ENCODE measurements at places on chromosomes 12 and 14.

GRCh38 chr12:97628962-97629361 is 166.4 kb downstream of the RMST start:
- no peak for DNase-seq

DNA sequence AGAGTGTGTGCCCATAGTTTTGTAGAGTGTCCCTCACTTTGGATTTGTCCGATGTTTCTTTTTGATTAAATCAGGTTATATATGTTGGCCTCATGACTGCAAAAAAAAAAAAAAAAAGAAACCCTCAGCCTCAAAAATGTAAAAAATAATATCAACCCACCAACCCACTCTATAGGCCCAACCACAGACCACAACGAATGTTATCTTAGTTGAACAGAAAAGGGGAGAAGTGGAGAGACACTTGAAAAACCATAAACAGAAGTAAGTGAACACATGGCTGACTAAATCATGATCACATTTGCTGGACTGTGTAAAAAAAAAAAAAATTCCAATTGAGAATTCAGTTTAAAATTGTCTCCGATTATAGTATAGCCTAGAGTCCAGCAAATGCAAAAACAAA is 45.5 kb upstream of the ST8SIA1 start:
- no peak for DNase-seq

- no peak for DNase-seq
Observed at GRCh38 chr12:11075642-11076041, 13.5 kb upstream of the TAS2R46 start.

GRCh38 chr14:27270716-27271115 is 672.9 kb upstream of the NOVA1 start:
- DNase-seq: no peak

DNA sequence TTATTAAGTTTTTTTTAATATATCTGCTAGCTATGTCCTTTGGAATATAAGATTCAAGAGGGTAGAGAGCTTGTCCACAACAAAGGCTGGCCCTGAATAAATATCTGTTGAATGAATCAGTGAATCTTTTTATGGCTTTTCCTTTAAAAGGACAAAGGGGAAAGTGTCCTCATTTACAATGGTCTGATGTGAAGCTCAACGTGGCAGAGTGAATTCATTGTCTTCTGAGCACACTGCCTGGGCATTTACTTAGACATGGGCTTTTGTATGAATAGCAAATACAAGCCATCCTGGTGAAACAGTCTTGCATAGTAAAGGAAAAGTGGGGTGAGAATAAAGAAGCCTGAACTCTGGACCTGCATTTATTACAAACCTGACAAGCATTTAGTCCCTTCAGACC is 201.2 kb downstream of the NELL2 start:
- DNase-seq: no peak

DNA sequence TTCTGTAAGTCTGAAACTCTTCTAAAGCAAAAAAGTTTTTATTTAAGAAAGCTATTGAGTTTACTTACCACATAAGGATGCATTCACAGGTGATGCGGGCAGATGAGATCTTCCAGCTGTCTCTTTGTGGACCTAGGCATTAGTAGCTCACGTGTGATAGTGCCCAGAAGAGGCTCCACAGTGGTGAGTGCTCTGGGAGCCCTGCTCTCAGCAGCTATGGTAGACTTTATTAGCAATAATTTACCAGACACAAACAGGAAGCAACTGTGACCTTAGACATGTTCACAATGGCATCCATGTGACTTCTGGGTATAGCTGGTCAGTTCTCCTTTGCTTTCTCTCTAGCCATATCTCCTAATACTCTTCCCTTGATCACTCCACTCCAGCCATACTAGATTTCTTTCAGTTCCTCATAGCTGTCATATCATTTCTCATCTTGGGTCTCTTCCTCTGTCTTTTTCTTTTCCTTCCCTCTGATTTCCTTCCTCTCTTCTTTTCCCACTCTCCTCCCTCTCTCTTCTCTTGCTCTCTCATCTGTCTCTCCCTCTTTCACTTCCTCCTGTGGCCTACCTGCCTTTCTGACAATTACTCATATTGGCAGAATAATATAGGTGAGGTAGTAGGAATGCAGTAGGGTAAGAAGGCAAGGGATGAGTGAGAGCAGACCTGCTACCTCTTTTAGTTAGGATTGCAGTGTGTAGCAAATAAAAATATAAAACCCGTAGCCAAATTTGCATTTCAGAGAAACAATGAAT is 75.2 kb upstream of the SCAF11 start:
- no peak for DNase-seq

DNA sequence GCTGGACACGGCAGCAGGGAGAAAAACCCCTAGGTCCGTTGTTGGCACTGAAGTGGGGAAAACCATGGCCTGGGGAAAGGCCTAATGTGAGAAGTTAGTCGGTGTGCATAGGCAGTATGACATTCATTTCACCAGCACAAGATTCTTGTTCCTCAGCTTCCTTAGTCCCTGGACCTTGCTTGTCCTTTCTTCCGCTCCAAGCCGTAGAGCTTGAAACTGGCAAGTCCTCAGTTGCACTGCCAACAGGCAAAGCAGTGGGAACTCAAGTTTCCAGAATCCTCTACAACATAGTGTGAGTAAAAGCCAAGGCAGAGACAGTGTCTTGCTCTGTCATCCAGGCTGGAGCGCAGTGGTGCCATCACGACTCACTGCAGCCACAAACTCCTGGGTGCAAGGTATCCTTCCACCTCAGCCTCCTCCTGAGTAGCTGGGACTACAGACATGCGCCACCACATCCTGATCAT is 138.5 kb upstream of the AMIGO2 start:
- DNase-seq: no peak

DNA sequence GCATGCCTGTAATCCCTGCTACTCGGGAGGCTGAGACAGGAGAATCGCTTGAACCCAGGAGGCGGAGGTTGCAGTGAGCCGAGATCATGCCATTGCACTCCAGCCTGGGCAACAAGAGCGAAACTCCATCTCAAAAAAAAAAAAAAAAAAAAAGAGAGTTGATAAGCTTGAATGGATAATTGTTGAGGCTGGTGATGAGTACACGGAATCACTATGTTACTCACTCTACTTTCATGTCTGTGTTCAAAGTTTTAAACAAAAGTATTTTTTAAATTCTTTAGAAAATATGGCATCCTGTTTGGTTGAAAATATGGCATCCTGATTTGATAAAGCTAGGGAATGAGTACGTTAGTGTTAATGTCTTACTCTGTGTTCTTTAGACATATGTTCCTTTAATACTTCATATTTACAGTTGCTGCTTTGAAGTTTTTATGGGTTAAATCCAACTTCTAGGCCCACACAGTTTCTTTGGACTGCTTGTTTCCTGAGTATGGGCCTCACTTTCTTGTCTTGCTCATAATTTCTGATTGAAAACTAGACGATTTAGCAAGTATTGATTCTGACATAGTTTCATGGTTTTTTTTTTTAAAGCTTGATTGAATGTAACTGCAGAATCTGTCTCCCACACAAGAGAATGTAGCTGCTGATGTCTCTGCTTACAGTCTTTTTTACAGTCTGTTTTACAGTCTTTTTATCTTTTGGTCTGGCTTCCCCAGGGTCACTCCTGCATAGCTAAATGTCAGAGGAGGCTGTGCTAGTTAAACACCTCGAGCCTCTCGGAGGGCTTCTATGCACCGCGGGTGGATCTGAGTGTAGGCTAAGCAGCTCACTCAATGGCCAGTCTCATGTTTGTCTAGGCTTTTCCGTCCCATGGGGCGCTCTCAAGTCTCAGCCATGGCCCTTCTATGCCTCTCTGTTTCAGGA is 14.1 kb upstream of the FBLN5 start:
- DNase-seq: no peak

- DNase-seq: no peak
Observed at GRCh38 chr12:47165934-47166333, 86.2 kb upstream of the AMIGO2 start.

DNA sequence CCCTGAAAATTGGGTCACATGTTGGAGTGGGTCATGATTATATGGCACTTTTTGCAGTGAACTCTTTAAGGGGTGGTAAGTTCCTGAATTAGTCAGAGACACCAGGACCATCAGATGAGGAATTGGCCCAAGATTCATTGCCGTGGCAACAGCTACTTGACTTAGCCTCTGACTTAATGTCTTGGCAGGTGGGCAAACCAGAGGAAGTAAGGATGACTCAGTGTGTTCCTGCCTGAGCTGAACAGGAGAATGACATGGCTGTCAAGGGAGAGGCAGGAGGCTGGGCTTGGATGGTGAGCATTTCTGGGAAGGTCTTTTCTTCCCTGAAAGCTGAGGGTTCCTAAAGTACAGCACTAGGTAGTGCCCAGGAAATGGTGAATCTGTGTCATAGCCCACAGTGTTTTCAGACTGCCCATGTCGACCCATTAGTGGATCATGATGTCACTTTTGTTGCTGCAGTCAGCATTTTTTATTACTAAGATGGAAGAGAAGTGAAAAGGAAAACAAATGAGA is 170.1 kb upstream of the PWP1 start:
- no peak for DNase-seq

DNA sequence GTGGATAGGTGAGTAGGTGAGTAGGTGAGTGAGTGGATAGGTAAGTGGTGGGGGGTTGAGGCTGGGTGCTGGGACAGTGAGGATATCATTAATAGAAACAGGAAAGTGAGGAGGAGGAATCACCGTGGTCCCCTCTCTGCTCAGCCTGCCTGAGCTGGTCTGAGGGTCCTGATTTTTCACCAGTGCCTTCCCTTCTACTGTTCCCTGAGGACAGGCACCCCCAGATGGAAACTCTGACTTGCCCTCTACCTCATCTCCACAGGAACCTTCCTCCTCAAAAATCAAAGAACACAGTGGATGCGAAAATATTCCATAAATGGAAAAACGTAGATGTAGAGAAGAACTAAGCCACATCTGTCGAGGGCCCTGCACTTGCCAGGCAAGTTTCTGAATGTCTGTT is 1.9 kb downstream of the GPR68 start:
- no peak for DNase-seq

- DNase-seq: no peak
Observed at GRCh38 chr12:64813723-64814122, 10.7 kb upstream of the TBC1D30 start.

GRCh38 chr14:38280081-38280480 is 24.2 kb upstream of the CLEC14A start:
- DNase-seq: no peak

GRCh38 chr12:118603610-118604361 is 227.4 kb downstream of the SUDS3 start:
- no peak for DNase-seq

DNA sequence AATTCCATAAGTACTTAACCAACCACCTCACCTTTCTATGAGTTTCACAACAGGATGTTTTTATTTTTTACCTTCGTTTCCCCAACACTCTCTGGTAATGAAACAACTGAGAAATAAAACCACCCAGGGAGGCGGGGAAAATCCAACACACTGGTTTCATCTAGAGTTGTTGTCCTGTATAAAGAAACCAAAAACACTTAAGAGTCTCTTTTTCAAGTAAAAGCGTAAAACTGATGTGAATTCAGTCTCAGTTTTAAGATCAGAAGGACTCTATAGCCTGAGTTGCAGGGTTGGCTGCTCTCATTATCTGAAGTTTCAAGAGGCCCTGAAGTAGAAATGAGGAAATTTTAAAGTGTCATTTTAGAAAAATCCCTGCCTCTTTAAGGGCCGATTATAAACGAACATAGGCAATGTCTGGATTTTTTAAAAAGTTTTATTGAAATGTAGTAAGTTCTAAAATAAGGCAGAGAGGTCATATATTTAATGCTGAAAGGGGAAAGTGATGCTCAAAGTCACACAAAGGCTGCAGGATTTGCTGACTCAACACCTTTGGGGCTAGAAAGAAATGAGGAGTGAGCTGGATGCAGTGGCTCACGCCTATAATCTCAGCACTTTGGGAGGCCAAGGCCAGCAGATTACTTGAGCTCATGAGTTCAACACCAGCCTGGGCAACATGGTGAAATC is 27.2 kb downstream of the HIGD1C start:
- no peak for DNase-seq

DNA sequence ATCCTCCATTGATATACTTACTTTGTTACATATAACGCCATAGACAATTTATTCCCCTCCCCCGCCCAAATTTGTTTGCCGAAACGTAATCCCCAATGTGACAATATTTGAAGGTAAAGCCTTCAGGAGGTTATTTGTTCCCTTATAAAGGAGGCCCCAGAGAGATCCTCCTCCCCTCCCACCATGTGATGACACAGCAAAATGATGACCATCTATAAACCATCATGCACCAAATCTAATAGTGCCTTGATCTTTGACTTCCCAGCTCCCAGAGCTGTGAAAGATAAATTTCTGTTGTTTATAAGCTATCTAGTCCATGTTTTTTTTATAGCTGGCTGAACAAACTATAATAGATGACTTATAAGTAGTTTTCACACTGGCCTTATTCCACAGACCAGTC is 122.2 kb downstream of the PTPRO start:
- no peak for DNase-seq

DNA sequence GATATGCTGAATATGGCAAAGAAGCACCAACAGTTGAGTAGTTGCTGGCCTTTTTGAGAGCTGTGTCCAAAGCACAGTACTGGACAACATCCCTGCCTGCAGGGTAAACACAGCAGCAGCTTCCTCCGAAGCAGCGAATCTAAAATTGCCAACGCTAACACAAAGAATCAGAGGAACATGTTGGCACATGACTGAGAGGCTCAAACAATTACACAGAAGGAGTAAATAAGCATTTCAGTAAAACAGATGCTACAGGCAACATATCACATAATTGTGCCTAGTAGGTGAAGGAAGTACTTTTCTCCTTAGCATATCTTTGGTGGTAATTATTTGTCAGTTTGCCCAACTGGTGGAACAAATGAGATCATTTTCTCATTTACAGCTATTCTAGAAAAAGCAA is 52.1 kb downstream of the KICS2 start:
- peak; percentile 60 for DNase-seq

- DNase-seq: no peak
Observed at GRCh38 chr14:58797010-58797429, 159.3 kb downstream of the DACT1 start.

DNA sequence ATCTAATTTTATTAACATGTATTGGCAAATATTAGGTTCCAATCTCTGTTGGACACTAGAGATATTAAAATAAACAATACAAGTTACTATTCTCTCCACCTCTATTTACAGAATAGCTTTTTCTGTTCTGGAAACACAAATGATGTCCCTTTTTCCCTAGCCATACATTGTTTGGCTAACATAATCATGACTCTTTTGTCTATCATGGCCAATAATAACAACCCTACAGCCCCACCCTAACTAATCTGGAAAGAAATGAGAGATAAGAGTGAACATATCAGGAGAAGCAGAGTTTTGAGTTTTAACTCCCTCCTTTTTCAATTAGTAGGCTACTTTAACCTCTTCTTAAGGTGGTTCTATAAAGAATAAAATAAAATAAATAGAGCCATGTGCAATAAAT is 40.2 kb downstream of the RASSF9 start:
- DNase-seq: no peak

DNA sequence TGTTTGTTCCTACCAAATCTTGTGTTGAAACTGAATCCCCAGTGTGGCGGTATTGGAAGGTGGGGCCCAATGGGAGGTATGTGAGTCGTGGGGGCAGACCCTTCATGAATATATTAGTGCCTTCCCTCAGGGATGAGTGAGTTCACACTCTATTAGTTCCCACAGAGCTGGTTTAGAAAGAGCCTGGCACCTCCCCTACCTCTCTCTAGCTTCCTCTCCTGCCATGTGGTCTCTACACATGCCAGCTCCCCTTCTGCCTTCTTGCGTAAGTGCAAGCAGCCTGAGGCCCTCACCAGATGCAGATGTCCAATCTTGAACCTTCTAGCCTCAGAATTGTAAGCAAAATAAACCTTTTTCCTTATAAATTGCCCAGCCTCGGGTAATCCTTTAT is 105.8 kb downstream of the SPTSSA start:
- no peak for DNase-seq

GRCh38 chr12:101779626-101780025 is 40.4 kb upstream of the SYCP3 start:
- DNase-seq: no peak

GRCh38 chr12:92226071-92226661 is 80.5 kb upstream of the BTG1 start:
- no peak for DNase-seq

All from NCI-H1436 (cell line).